Hypothalamus (tissue), 51 donors: ENCODE measurements at places on chromosomes 6 and 20.

GRCh38 chr6:108714101-108714765, 134.0 kb upstream of the ARMC2 start:
- DNase-seq, result no peak

DNA sequence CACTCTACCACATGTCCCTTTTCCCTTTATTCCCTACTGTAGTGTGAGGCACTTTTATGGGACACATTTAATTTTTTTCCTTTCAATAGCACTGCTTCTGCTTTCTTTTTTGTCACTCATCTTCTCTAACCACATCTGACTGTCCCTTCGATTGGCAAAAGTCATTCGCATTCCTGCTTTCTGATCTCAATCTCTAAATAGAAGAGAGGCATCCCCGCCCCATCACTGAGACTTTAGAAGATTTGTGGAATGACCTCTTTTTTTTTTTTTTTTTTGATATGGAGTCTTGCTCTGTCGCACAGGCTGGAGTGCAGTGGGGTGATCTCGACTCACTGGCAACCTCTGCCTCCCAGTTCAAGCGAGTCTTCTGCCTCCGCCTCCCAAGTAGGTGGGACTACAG, 9.1 kb downstream of the ZNF292 start:
- no peak for DNase-seq

DNA sequence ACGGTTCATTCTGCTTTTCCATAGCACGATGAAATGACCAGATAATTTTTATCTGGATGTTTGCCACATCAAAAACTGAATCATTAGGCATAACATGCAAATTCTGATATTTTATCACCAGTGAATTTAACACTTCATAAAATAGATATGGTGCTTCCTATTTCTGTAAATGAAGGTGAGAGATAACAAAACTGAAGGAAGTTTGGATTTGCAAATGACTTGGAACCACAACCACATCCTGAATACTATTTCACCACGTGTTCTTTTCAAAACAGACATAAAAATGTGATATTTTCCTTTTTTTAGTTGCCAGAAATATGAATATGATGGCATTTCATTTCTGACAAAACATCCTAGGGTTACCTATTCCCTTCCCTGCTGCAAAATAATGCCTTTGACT, 146.1 kb downstream of the EDN1 start:
- DNase-seq, result no peak

- no peak for DNase-seq
Measured at GRCh38 chr20:53883098-53883911, 187.1 kb downstream of the BCAS1 start.

DNA sequence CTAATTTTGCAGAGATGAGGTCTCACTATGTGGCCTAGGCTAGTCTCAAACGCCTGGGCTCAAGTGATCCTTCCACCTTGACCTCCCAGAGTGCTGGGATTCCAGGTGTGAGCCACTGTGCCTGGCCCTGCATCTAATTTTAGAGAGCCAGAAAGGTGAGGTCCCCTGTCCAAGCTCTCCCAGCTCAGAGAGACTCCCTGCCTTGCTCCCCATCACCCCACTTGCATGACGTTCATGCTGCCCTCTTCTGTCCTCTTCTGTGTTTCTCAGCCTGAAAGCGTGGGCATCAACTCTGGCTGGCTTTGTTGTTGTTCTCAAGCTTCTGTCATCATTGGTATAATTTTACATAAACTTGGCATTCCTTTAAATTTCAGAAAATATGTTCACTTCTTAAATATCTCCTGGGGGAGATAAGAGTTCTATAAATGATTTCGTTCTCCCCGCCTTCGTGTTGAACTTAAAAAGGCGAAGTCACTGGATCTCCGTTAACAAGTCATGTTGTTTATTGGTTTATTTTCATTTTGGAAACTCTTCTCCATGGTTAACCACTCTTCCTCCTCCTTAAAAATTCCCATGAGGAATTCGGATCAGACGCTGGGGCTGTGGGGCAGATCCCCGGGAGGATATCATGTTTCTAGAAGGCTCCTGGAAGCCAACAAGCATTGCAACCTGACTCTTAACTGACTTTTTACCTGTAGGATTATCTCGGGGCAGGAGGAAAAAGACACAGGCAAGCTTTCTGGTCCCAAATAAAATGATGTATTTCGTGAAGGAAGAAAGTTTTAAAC, 13.2 kb upstream of the PARD6B start:
- peak; percentile 10 for DNase-seq

- no peak for DNase-seq
Measured at GRCh38 chr6:14305624-14306023, 188.1 kb downstream of the CD83 start.

- no peak for DNase-seq
Measured at GRCh38 chr6:76683985-76684384, 611.5 kb upstream of the IMPG1 start.

DNA sequence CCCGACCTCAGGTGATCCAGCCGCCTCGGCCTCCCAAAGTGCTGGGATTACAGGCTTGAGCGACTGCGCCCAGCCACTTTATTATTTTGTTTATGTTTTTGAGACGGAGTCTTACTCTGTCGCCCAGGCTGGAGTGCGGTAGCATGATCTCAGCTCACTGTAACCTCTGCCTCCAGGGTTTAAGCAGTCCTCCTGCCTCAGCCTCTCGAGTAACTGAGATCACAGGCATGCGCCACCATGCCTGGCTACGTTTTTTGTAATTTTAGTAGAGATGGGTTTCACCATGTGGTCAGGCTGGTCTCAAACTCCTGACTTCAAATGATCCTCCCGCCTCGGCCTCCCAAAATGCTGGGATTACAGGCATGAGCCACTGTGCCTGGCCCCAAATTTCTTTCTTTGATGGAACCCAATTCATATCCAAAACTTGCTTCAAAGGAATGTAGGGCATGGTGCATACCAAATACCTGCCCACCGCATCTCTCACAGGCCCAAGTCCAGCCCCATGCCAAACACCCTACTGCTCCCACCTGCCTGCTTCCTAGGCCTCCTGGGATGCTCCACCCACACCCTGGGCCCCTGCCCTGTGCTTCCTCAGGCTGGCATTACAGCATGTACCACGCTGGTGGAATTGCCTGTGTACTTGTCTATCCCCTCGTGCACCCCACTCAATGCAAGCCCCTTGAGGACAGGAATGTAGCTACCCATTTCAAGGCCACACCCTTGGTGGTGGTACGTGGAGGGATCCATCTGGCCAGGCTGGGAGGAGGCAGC, 4.9 kb upstream of the HMGA1 start:
- no peak for DNase-seq

DNA sequence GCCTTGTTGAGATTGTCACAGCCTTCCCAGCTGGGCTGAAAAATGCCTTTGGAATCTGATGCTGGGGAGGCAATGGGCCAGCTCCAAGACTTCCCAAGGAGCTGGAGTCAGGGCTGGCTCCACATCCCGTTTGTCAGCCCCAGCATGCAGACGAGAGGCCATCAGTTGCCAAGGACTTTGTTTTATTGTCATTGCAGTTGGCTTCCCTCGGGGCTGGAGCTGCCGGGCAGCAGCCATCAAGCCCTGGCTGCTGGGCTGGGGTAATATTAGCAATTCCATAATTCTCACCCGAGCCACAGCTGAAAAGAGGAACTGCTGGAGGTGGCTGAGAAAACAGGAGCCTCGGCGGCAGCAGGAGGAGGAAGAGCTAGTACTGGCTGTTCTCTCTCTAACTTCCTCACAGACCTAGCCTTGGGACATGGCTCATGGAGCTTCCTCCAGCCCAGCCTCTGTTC, 182.5 kb downstream of the CDC5L start:
- peak; percentile 64 for DNase-seq

DNA sequence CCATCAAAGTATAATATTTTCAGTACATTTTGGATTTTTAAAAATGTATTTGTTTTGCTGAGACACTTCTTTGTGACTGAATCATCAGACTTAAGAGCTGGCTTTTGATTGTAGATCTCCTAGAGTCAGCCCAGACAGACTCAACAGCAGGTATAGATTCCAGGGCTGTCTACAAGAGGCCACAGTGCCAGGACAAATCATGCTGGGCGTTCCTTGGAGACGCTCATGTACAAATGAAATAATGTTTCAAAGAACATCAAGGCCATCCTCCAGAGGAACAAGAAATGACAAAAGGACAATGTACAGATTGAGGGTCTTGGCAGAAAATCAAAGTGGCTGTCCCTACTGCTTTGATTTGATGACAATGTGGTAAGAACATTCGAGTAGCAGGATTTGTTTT, 369.3 kb downstream of the GRIK2 start:
- no peak for DNase-seq

- no peak for DNase-seq
Measured at GRCh38 chr6:138999949-139000725, 12.1 kb upstream of the REPS1 start.

GRCh38 chr6:137560184-137560563, 66.0 kb upstream of the OLIG3 start:
- no peak for DNase-seq

GRCh38 chr20:58996226-58996611, 10.8 kb downstream of the CTSZ start:
- DNase-seq, result no peak

GRCh38 chr6:36826520-36827227, 12.6 kb downstream of the CPNE5 start:
- no peak for DNase-seq

GRCh38 chr6:109243863-109244825, 138.1 kb downstream of the CD164 start:
- no peak for DNase-seq

- DNase-seq, result no peak
Measured at GRCh38 chr20:10004900-10005299, 29.9 kb upstream of the ANKEF1 start.

DNA sequence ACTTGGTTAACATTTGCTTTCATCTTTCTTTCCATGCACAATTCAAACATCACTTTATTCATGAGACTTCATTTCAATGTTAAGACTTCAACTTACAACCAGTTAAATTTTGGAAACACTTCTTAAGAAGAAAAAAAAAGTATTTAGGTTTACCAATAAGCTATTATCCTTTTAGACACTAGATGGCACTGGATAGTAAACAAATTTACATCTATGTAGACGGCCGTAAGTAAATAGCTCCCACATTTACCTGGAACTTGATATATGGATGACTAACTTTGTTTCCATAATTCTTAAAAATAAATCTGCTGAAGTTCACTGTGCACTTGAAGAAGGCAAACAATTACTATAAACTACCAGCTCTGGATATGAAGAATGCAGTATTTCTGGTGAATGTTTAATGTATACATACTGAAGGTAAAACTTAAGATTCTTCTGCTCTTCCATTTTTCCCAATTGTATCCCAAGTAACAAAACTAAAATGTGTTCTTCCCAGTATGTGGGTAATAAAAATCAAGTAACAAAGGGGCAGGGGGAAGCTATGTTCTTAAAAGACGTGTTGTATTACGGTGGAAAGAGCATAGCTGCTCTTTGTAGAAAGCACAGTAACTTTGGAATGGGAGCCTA, 130.6 kb upstream of the C6orf118 start:
- no peak for DNase-seq

DNA sequence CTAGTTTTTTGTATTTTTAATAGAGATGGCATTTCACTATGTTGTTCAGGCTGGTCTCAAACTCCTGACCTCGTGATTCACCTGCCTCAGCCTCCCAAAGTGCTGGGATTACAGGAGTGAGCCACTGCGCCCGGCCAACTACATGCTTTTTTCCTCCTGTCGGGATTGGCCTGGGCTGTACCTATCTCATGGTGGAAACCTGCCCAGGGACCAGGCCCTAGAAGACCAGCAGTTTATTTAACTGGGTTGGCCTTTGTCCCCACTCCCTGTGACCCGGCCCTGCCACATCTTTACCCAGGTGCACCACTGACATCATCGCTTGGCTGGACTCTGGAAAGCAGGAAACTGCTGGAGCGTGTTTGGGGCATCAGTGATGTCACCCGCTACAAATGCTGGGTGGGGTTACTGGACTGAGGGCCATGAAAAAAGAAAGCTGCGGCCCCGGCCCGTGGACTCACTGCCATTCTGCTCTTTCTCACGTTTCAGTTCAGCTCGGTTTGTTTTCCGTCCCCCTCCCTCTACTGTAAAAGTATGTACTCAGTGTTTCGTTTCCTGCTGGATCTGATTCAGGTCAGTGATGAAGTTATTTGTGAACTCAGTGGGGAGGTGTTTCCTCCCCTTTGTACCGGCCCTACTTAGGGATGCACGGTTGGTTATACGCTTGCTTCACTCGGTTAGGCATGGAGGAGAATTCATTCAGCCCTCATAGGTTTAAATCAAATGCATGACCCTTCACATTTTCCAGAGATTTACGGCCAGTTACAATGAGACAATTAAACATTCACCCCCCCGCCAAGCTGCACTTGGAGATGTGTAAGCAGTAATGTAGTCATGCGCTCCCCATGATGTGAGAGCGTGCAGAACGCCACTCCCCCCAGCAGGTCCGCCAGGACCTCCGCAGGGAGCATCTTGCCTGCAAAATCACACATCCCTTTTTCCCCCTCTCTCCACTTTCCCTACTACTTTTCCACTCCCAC, 179.3 kb downstream of the MTHFD1L start:
- no peak for DNase-seq

GRCh38 chr6:4342407-4343137, 207.2 kb upstream of the ECI2 start:
- no peak for DNase-seq

- no peak for DNase-seq
Measured at GRCh38 chr6:37024656-37025337, 19.3 kb downstream of the FGD2 start.
